ENCODE measurements at places on chromosomes 12 and 14.

DNA sequence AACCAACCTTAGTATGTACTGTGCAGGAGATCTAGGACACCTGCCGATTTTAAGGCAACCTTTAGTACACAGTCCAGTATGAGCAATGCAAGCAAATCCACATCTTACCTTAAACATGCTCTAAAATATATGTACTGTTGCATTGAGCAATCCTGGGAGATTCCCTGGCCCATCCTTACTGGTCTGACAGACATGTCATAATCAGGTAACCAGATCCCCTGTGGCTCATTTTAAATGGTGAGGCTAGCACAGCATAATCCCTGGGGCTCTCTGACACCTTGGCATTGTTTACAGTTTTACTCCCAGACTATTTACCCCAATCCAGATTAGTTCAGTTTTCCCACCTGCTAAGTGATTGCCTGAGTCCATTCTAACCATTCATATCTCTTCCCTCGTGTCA, 15.1 kb downstream of the BMAL2 start:
- no peak for DNase-seq

DNA sequence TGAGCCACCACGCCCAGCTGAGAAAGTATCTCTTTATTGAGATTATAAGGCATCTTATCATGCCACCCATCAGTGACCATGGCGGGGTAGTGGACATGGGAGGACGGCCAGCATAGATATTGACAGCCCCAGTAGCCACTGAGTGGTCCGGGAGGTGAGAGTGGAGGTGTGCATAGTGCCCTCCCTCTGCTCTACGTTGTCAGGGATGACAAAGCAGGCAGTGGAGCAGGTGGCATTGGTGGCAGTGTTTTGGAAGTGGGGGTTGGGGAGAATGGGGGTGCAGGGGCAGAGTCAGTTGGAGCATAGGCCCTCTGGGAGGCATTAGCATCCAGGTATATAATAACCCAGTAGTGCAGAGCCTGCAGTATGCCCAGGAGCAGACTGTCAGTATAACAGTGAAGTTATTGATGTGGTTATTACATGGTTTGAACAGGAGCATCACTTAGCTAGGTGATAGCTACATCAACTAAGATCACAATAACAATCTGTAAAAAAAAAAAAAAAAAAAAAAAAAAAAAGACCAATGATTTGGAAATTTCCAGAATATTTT, 41.1 kb downstream of the GNG2 start:
- DNase-seq, result no peak

- DNase-seq, result no peak
Observed at GRCh38 chr12:79887890-79888289, 47.0 kb downstream of the PPP1R12A start.

DNA sequence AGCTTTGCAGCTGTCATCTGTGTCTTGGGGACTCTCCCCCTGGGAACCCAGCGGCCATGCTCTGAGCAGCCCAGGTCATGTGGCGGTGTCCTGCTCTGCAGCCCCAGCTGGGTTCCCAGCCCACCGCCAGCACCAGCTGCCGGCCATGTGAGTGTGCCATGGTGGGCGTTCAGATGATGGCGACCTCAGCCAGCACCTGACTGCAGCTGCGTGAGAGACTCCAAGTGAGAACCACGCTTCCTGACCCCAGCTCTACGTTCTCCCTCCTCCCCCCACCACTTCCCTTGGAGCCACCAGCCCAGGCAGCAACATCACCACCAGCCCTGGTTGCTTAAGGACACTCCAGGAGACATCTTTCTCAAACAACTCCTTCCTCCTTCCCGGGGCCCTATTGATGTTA, 68.8 kb downstream of the SLC24A4 start:
- no peak for DNase-seq

GRCh38 chr12:51593021-51593420, 2.0 kb downstream of the SCN8A start:
- no peak for DNase-seq

Data from activated naive CD4-positive, alpha-beta T cell treated with anti-CD3 and anti-CD28 coated beads, Interleukin-2, amount 50 U/mL, for 16 hours (primary cell).